ENCODE measurements at places on chromosomes 1 and 21.

DNA sequence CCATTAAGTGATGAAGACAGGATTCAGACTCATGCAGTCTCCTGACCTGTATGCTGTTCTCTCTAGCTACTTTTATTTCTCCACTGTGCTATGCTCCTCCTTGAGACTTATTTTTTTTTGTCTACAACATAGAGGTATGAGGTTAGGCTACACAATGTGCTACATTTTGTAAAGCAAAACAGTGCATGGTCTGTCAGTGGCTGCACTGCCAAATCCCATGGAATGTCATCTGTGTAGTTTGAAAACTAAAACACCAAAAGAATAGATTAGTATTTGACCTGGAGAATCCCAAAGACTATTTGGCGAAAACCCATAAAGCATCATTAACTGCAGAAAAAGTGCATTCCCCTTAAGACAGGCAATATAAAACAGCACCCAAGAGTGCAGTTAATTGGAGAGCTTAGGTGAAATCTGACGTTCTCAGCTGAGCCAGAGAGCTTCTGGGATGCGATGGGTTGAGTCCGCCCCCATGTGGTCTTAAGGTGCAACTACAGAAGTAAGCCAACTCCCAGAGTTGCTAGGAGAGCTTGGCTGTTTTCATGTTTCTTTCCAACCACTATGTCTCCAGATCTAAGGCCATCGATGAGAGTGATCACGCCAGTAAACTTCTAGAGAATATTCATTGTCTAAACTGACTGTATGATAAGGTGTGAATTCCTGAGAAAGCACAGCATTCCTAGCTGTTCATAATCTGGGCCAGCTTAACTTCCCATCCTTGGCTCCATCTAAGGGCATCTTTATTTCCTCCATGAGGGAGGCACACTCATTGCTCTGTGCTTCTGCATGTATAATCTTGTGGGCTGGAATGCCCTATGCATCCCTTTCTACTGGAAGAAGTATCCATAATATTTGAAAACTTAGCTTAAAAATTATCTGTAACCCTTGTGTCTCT, 20.7 kb upstream of the CYP2J2 start:
- peak; percentile 38 for DNase-seq

- no peak for DNase-seq
These were observed 181.9 kb upstream of the VAMP3 start for GRCh38 chr1:7589080-7589735.

GRCh38 chr1:86375688-86376087, 20.4 kb downstream of the ODF2L start:
- no peak for DNase-seq

DNA sequence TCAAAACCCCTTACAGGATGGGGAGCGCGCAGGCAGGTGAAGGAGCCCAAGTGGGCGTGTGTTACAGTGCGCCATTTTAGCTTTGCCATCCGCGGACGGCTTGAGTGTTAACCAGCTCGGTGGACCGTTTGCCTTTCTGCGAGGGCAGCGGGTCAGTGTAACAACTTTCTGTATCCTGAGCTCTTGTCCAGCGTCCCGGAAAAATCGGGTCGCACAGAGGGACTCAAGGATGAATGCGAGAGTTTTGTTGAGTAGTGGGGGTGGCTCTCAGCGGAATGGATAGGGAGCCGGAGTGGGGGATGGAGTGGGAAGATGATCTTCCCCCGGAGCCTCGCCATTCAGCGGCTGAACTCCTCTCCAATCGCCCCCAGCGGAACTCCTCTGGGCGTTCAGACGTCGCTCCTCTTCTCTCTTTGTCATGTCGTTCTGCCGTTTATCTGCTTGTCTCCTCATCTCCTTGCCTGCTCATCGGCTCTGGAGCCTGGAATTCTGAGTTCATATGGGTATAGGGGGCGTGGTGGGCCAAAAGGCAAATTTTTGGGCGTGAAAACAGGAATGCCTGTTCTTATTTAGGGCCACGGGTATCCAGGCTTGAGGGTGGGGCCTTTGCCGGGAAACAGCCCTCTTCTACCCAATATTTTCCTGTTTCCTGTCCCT, 295.4 kb downstream of the CTH start:
- peak; percentile 59 for DNase-seq

DNA sequence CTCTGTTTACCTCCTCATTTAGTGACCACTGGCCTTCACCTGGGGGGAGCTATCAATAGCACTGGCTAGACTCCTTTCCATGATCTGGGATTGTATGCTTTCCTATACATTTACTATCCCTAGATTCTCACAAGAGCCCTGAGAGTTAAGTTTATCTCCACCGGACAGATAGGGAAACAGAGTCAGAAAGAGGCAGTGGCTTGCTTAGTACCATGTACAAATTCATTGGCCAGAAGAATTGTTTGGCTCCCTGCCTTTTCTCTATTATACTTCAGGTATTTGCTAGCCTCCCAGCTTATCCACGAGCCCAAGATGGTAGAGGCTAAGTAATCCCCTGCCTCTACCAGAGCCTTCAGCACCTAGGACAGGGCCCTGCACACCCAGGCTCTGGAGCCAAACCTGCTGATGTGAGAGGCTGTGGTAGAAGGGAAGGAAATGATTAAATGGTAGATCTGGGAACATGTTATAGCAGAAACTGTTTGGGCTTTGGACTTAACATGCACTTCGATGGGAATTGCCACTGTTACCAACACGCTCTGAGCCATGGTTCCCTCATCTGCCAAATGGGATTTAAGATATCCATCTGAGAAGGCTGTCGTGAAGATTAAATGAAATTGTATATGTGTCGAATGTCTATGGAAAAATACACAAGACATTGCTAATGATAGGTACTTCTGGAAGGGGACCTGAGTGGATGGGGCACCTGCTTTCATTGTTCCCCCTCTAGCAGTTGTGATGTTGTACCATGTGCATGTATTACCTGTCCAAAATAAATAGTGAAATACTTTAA, 3.1 kb upstream of the BLACAT1 start:
- DNase-seq = peak; percentile 54

- peak; percentile 72 for DNase-seq
These were observed at the start of gene OLFM3 for GRCh38 chr1:101996825-101997465. OLFM3 (minus strand) TSS chr1:101996926.

DNA sequence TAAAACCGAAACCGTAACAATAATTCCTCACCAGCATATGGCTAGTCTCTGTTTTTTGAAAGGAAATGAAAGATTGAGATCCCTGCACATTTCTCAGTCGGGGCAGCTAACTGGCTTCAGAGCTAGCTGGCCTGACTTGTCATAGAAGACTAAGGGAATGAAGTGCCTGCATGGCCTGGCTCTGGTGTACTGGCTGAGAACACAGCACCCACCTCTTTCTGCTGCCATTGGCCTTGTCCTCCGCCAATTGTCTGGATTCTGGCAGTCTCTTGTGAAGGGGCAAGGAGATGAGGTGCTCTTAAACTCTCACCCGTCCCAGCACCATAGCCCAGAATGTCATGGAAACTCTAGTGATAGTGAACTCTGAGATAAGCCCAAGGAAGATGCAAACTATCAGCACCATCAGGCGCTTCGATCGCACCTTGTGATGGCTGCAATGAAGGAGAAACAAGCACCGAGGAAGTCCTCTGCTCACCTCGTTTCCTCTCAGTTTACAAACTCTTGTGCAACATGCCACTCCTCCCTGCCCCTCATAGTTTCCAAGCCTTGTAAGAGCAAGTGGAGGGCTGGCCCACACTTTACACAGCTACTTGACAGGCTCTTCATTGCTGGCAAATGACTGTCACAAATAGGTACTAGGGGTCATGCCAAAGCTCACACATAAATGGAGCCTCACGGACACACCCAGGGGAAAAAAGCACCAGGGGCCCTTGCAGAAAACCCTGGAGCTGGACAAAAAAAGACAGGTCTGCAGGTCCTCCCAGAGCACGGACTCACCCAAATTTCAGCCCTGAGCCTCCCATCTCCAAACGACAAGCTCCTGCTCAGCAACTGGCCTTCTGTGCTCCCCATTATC, 16.4 kb downstream of the INPP5B start:
- DNase-seq = no peak

DNA sequence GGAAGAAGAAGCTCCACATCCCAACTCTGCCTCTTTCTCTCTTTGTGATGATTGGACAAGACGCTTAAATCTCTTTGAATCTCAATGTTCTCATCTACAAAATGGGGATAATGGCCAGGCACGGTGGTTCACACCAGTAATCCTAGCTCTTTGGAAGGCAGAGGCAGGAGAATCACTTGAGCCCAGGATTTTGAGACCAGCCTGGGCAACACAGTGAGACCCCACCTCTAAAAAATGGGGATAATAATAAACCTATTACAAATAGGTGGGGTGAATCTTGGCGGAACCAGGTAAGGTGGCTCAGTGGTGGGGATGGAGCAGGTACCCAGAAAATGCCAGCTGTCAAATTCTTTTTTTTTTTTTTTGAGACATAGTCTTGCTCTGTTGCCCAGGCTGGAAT, 29.4 kb upstream of the ARHGEF10L start:
- no peak for DNase-seq

DNA sequence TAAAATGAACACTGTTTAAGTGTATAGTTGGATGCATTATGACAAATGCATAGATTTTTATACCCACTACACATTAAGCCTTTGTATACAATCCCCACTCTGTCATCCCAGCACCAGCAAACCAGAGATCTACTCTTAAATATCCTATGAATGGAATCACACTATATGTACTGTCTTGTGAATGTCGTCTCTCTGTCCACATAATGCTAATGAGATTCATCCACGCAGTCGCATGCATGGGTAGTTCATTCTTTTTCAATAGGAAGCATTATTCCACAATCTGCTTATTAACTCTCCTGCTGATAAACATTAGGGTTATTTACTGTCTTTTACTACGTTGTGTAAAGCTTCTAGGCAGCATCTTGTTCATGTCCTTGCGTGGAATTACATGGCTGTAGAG, 892.3 kb downstream of the LTN1 start:
- DNase-seq = no peak

- no peak for DNase-seq
These were observed 51.2 kb downstream of the EYA3 start for GRCh38 chr1:28037206-28037605.

GRCh38 chr1:8879464-8879921, 1.0 kb upstream of the ENO1 start:
- DNase-seq = no peak

DNA sequence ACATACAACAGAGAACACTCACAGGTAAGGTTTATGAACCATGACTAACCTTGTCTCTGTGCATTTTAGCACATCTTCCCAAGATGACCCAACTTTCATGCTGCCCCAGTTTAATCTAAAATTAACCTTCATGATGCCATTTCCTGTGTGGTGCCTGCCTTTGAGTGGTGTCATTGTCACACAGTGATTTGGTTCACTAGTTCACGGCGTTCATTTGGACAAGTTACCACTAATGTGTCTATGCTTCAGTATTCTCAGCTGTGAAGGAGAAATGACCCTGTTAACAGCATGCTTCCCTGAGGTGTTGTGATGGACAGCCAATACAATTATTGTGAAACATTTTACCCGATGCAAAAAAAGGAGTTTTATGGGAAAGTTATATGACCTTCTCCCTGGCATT, 693.1 kb downstream of the RWDD3 start:
- no peak for DNase-seq

DNA sequence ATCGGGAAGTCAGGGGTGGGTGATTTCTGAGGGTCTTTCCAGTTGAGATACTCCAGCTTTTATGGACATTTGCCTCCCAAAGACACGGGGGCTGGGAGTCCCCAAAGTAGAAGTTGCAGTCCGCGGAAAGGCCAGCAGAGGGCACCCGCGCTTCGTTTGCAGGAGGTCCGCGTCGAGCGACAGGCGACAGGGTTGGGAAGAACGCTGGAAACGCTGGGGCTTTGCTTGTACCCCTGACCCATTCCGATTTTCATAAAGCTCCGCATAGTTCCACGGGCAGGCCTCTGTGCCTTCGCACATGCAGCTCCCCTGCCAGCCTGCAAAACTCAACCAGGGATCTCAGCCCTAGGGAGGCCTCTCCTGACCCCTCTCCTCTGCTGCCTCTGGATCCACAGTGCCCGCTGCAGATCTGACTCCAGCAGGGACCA, 44.2 kb upstream of the LAPTM5 start:
- peak; percentile 82 for DNase-seq

DNA sequence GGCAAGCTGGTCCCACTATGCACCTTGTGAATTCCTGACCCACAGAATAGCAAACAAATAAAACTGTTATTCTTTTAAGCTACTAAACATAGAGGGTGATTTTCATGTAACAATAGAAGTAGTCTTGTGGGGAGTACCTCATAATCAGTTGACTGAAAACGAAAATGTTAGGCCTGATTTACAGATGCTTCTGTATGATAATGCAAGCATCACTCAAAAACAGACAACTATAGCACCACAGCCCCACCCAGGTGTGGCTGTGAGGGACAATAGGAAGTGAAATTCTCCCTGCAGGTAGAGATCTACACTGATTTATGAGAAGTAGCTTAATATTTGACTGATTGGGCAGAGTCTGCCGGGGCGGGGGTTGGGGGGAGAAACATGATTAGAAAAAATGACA, 26.5 kb upstream of the KRTAP19-8 start:
- no peak for DNase-seq

DNA sequence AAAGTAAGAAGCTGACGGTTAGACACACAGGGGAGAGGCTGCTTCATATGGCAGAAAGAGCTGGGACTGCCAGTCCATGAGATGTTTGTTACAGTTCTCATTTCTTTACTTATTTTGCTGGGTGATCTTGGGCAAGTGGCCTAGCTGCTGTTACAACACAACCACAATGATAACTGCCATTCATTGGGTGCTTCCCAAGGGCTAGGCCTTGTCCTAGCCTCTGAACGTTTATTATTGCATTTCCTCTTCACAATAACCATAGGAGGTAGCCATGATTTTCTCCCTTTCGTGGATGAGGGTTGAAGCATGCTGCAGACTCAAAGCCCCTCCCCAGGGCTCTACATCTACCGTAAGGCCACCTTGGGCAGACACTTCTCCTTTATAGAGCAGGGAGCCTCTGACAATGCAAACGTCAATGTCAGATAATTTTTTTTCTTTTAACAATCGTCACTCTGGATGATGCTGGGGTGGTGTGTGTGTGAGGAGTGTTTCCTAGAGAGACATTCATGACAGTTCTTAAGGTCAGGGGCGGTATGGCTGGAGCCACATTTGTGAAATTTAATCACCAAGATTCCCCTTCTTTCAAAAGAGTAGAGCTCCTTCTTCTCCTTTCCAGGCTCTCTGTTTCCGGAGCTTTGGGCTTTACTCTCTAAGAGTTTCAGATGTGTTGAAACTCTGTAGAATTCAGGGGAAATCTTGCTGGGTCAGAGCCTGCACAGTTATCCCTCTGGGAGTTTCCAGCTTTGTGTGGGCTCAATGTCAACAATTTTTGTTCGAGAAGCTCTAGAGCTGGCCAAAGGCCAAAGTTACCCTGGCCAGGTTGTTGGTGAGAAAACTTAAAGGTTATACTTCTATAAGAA, 138.5 kb upstream of the SGIP1 start:
- no peak for DNase-seq

DNA sequence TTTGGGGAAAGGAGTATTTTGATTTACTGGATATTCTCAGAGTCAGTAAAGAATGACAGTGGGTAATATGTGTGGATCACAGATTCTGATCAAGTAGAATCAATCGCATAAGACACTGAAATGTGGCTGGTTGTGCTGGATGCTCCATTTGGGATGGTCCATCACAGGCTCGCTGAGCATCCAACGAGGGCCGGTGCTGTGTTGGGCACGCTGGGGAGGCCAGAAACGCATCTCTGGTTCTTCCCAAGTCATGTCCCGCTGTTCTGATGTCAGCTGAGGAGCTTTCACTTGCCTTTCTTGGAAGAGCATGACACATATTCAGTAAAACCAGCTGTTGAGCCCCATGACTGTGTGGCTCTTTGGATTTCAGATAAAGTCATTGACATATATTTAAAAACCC, 72.0 kb downstream of the UMODL1 start:
- DNase-seq = no peak

- no peak for DNase-seq
These were observed 258.0 kb upstream of the VAMP3 start for GRCh38 chr1:7513081-7513480.

GRCh38 chr1:198156745-198157240, at the start of gene NEK7:
NEK7 (plus strand) TSS chr1:198156998; CDS start chr1:198232581, 75,583 bp downstream.
- peak; percentile 97 for DNase-seq
